Activated naive CD4-positive, alpha-beta T cell treated with anti-CD3 and anti-CD28 coated beads, Interleukin-2, amount 50 U/mL, for 72 hours (primary cell): ENCODE measurements at places on chromosomes 12 and 14. TPM values are rescaled to one million over a fixed set of nuclear protein-coding genes. Genes with fewer than 3 reads are reported as not detected.

DNA sequence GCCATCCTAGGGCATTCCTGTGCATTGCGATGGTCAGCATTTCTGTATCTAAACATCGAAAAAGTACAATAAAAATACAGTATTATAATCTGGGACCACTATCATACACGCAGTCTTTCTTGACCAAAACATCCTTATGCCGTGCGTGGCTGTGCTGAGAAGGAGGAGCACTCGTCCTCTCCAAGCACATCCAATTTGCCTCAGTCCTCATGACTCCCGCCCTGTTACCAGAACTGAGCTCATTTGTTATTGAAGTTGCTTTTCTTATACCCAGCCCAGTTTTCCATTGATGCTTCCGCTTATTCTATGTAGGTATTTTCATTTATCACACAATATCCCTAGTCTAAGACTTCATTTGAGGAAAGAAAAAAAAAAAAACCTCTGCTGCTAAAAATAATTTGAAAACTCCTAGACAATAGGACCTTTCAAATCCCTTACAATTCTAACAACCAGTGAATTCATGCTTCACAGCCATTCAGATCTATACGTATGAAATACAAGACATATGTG lies 236.9 kb upstream of the PLEKHG7 start:
- no peak for DNase-seq

GRCh38 chr12:12473223-12473622 lies 89.4 kb downstream of the DUSP16 start:
- no peak for DNase-seq

DNA sequence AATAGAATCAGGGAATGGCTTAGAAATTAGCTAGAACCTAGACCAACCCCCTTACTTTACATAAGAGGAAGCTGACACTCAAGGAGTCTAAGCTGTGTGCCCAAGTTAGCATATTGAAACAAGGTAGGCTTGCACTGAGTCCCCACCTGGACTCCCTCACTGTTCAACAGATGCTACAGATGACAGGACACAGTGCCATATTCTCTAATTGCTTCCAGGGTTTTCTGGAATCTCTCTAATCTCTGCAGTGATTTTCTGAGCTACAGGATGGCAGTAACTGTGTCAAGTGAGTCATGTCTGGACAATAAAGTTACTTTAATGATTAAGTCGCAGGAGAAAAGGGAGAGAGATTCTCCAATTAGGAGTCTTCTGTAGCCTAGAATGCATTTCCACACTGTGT lies 35.8 kb downstream of the AKAP6 start:
- DNase-seq, result no peak

- DNase-seq, result no peak
These were observed 303.3 kb downstream of the MED13L start for GRCh38 chr12:115973968-115974724.

DNA sequence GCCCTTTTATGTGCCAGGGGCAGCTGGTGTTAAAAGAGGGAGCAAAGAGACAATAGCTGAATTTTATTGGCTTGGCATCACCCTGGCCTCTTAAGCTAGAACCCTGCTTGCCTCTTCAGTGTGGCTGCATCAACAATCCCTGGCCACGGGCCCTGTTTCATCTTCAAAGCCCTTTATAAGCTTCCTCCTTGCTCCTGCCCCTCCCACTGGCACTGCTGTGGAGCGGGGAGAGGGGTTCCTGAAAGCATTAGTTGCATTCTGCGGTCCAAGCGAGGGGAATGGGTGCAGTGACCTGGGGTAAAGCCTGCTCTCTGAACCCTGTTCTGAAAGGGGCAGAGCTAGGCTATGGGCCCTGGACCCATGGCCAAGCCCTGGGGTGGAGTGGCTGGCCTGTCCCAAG lies 220 bp upstream of the KRT83 start:
- no peak for DNase-seq

- no peak for DNase-seq
These were observed 90.4 kb downstream of the SLC8A3 start for GRCh38 chr14:70098250-70098809.

GRCh38 chr14:45650754-45651153 lies 397.8 kb upstream of the MIS18BP1 start:
- DNase-seq, result no peak

DNA sequence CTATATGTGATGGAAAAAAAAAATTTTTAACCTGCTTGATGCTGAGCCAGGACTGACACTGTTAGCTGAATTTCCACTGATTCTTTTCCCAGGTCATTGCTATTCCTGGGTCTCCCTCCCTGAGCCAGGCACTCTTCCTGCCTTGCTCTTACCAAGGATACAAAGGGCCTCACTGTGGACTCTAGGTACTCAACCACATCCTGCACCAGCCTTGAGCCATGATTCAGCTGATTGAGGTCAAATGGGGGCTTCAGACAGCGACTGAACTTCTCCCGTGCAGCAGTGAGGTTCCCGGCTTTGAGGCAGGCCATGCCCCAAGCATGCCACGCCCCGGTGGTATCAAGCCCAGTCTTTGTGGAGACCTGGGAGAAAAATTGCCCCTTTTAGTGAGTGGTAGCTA lies 54.3 kb downstream of the ZFYVE26 start:
- no peak for DNase-seq

DNA sequence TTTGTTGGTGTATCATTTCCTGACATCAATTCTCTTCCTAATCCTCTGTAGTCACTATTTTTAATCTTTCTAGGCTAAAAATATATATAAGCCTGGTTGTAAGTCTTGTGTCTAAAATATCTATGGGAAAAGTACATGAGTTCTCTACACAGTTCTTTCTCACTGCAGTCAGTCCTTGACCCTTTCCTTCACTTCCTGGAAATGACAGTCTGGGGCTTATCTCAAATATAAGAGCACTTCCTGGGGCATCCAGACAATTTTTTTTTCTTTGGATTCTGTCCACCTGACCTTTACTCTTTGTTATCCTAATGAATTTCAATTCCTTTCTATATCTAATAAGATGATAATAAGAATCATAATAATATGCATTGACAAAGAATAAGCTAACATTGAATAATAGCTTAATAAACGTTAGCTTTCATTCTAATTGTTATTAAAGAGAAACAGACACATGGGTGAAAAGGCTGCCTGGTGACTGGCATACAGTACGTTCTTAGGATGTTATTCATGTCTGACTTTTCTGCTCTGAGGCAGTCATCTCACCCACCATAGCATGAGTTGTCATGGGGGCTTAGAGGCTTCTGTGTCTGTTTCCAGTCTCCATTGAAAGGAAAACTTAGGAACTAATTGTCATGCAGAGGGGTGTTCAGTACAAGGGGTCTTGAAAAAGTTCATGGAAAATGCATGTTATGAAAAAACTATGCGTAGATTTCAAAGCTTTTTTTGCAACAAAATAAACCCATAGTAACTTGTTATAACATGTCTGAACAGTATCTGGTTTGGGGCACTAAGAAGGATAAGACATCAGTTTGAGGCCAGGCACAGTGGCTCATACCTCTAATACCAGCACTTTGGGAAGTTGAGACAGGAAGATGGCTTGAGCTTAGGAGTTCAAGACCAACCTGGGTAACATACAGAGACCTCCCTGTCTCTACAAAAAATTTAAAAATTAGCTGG lies 66.2 kb upstream of the DNM1L start:
- DNase-seq, result no peak

DNA sequence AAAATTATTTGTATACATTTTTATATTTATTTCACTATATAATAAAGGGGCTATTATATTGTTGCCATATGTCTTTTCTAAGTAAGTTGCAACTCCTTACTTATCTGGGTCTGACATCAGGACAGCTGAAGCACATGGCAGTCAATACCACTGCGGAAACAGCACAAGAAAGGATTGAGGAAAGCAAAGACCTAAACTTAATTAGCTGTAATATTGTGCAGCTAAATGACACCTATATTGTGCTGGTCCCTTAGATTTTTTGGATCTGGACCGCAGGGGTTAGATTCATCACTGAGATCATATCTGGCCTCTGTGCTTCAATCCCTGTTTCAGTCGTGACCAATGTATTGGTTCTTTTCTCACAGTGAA lies 359.6 kb upstream of the DIO2 start:
- no peak for DNase-seq

DNA sequence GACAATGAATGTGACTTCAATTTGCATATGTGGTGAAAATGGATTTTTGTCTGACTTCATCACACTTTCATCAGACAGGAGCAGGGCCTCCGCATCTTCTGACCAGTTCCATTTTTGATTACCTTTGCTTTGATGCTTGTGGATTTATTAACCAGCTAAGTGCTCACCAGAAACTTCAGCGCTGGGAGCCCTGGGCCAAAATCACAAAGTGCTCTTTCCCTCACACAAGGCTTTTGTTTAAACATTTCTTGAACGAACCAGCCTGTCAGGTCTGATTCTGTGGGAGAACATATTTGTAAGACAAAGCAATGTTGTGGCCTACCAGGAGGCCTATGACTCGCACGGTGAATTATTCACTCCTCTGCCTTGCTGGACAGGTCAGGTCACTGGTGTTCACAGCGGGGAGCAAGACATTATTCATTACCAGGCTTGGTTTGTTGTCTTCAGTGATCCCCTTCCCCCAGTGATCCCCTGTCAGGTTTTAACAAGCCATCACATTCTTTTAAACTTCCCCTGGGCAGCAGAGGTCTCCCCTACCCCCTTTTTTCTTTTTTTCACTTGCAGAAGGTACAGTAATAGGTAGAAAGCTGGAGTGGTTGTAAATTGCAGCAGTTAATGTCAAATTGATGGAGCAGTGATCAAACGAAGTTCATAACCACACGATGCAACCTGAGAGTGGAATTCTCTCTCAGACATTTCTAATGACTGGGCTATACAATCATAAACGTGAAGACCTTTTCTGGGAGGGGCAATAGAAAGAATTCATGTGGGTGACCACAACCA lies 167.5 kb upstream of the PRICKLE1 start:
- DNase-seq, result no peak

DNA sequence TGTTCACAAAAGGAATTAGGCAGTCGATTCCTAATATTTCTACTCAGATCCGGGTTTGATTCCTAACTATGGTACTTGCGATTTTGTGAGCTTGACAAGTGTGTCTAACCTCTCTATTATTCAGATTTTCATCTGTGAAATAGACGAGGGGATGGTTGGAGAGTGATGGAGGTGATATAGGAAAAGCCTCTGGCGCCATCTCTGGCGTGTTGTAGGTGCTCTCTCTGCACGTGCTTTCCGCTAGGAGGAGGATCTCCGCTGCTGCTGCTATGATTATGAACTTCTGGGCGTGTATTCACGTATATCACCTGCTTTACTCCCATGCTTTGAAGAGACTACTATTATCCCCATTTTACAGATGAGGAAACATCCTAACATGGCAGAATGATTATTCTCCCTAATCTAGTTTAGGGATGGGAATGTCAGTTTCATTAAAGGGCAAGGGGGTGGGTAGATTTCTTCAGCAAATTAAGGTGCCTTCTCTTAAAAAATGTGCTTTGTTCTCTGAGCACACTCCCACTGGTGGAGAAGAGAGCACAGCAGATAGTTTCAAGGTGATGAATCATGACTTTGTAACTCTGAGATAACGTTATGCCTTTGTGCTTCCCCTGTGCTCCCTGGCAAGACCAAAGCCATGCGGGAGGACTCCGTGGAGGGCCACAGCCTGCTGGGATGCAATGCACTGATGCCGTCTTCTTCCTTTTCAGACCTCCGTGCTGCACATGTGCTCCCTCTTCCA lies 97.1 kb downstream of the PRIMA1 start:
- no peak for DNase-seq

GRCh38 chr14:48027115-48027514 lies 351.7 kb upstream of the MDGA2 start:
- DNase-seq, result no peak

DNA sequence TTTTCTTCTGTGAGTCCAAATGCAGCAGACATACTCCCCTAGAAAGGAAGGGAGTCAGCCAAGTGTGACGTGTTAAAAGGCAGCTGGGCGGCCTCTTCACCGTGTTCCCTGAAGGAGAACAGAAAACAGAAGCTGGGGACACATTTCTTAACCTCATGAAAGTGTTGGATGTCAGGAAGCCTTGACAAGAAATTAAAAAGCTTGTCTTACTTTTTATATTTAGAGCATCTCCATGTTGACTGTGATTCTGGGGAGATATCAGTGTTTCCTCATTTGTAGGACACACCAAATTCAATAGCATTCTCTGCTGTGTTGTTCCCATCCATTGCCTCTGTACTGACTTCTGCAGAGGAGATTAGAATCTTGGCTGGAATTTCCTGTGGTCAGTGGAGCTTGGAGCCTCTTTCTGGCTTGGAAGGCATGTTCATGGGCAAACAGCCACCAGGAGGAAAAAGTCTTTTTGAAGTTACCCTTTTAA lies 93.7 kb downstream of the RMST start:
- no peak for DNase-seq

GRCh38 chr12:19855851-19856250 lies 416.6 kb downstream of the AEBP2 start:
- no peak for DNase-seq

DNA sequence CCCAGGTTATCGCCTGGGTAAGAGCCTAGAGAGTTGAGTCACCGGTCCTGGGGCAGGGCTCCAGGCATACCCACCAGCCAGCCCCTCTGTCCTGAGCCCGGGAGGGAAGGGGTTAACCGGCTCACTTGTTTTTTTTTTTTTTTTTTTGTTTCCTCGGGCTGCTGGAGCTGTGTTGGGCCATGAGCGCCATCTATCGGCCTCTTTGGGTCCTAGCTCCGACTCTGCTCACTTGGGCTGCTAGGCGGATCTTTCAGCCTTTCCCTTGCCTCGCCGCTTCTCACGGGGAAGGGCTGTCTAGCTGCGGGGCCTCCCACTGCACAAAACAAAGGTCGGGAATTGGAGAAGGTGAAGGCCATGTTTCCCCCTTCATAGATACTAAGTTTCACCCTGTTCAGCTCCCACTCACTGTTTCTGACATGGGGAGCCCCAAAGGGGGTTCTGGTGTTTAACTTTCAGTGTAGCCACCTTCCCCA lies 2.8 kb upstream of the SMUG1 start:
- DNase-seq, result peak; percentile 76

DNA sequence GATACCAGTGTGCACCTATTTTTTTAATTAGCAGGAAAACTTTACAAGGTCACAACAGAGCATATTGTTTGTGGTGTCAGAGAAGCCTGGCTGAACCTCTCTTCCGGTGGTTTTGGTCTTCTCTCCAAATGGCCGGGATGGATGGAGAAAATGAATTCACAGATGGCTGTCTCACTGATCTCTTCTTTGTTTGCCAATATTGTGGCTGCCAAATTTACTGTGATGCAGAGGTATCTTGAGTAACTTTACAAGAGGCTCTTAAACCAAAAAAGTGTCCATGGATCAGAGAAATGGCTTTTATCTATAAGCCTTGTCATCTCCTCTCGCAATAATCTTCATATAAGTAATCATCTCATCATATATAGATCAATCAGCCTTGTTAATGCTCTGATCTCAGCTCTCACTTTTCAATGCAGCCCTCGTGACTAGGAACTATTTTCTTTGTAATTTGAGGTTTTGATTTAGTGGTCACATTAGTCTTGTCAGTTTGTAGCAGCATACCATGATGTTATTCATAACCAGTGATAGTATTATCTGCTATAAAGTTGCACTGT lies 308.1 kb downstream of the EGLN3 start:
- DNase-seq, result no peak

GRCh38 chr12:103546959-103547358 lies 40.1 kb upstream of the STAB2 start:
- DNase-seq, result no peak

The BCL2L2 gene
- 2.3 TPM for total RNA-seq

The IFNG-AS1 gene
- total RNA-seq, result not detected

The TMEM132C gene
- total RNA-seq, result not detected

The ANGEL1 gene
- 14.6 TPM for total RNA-seq

The TULP3 gene
- 4.9 TPM for total RNA-seq

The DDN gene
- 0.07 TPM for total RNA-seq

The AQP5 gene
- not detected for total RNA-seq

The PLEKHG7 gene
- not detected for total RNA-seq

The KRT6C gene
- not detected for total RNA-seq
